ENCODE measurements at places on chromosomes 11 and 22.

- no peak for DNase-seq
Observed at GRCh38 chr11:103085758-103086365, 6.1 kb downstream of the DCUN1D5 start.

DNA sequence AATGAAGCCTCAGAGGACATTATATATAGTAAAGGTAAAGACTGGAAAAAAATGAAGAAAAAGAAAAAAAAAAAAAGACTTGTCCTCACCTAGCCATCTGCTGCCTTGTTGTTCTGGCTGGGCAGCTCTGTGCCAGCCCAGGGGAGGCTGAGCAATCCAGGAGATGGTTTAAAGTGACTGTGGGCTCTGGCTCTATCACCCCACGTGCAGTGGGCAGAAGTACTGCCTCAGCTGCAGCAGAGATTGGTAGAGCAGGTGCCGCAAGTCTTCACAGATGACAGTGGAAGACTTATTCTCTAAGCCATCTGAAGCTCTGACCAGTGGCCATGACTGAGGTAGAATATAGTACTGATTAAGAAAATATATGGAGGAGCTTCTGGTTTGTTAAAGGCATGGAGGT lies 62.2 kb downstream of the SGSM3 start:
- no peak for DNase-seq

GRCh38 chr11:62433904-62434276 lies 15.1 kb downstream of the SCGB1A1 start:
- DNase-seq = no peak

DNA sequence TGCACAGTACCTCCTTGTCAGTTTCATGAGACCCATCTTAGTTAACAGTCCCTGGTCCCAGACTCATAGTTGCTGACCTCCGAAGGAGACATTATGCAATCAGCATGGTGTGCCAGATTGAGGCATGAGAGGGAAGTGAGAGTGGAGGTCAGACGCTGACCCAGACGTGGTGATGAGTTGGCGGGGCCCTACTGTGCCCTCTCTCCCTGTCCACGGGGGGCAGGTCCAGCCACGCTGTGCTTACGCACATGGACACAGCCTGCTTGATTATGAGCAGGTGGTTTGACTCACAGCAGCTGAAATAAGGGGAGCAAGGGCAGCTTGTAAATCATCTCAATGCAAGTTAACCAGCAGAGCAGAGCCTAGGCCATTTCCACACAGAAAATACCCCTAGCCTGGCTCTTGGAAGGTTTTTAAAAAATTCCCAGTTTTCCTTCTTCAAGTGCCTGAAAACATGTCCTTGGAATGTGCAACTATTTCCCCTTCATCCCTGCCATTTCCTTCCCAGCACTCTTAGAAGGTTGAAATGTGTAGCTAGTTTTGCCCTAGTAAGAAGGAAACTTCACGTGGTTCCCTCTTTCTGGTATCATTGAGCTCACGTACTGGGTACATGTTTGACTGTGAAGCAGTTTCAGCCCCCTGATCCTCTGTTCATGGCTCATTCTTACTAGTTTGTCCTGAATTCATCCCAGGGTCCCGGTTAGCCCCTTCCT lies 122.6 kb upstream of the SORL1-AS1 start:
- no peak for DNase-seq

DNA sequence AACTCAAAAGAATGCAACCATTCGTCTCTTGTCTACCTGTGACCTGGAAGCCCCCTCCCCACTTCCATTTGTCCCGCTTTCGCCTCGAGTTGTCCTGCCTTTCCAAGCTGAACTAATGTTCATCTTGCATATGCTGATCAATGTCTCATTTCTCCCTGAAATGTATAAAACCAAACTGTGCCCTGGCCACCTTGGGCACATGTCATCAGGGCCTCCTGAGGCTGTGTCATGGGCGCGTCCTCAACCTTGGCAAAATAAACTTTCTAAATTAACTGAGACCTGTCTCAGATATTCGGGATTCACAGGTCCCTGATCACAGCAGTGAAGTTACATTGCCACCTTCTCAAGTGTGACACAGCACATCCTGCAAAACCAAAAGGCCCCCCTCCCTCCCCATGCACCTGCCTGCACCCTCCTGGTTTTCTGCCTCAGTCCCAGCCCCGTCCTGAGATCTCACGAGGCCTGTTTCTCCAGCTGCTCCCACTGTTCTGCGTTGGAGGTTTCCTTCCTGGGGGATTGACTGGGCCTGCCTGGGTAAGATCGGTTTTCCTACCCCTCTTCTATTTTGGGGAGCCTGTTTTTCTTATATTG lies 1328.7 kb downstream of the TBC1D22A start:
- DNase-seq = no peak

DNA sequence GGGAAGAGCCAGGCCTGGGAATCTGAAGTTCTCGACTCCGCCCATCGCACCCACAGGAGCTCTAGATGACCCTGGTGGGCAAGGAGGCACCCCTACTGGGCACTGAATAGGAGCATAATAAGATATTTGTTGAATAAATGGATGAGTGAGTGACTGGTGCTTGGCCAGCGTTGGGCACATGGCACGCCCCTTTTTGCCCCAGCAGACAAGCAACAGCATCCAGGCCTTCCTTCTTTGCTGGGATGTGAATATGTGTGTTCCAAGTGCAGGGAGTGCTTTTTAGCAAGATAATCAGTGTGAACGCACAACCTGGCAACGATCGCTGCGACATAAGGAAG lies 443 bp upstream of the CELF1 start:
- no peak for DNase-seq

DNA sequence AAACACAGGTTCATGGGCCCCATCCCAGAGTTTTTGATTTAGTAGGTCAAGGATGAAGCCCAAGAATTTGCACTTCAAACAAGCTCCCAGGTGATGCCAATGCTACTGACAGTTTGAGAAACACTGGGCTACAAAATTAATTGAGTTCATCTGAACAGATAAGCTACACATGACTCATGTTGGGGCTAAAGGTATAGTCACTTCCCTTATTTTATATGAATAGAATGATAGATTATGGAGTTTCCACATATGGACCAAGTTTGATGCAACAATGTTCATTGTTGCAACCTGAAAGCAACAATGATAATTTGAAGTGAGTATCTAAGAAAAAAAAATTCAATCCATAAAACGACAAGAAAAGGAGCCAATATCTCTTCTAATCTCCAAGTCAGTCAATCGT lies 54.9 kb downstream of the SOX6 start:
- no peak for DNase-seq

DNA sequence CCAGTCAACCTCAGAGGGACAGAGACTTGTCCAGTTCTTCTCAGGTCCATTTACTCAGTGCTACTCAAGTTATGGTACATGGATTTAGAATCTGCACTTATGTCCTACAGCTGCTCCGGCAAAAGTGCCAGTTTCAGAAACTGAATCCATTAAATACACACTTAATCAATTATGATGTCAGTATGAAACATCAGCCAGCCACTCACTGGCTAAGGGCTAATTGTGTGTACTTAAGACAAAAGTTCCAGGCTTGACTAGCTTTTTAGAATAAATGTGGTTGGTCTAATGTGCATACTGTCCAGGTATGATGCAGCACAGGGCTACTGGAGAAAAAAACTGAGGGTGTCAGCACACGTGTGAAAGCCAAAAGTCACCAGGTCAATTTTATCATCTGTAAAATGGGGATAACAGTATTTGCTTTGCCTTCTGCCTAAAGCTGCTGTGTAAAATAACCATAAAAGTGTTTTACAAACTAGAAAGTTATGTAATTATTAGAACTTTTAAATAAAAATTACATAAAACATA lies 55.4 kb upstream of the CYP2D6 start:
- DNase-seq = no peak

DNA sequence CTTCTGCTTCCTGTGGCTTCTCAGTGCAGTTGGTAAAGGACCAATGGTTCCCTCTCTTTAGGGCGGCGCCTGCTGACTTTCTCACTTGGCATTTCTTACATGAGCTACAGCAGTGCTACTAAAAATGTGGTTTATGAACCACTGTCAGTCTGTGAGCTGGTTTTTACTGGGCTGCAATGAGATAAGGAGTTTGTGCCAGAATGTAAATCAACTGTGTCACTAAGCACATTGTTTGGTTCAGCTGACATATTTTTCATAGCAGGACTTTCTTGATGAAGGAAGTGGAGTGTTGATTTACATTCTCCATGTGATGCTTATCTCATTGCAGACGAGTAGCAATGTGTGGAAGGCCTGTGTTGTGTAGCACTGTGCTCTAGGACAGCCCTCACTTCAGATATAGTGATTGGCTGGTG lies 463.3 kb downstream of the SOX6 start:
- no peak for DNase-seq

DNA sequence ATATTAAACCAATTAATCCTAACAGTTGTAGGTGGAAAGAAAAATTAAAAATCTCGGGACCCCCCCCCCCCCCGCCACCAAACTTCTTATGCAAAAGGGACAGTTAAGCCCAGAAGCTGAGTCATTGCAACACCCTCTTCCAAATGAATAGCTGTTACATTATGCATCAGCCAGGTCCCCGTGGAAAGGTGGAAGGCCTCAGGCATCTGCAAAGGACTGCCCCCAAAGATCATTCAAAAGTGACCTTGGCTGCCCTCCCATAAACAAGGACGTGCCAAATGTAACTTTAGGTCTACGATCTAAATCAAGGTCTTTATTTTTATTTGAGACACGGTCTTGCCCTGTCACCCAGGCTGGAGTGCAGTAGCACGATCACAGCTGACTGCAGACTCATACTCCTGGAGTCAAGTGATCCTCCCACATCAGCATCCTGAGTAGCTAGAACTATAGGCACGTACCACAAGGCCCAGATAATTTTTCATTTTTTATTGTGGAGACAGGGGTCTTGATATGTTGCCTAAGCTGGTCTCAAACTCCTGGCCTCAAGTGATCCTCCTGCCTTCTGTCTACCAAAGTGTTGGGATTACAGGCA lies 22.8 kb downstream of the SYN3 start:
- no peak for DNase-seq

All from activated T-helper 1 cell treated with anti-CD3 and anti-CD28 coated beads, Interleukin-2, amount 50 U/mL, for 16 hours (primary cell).